ENCODE measurements at places on chromosomes 3 and 15. TPM values are rescaled to one million over a fixed set of nuclear protein-coding genes. Genes with fewer than 3 reads are reported as not detected.

DNA sequence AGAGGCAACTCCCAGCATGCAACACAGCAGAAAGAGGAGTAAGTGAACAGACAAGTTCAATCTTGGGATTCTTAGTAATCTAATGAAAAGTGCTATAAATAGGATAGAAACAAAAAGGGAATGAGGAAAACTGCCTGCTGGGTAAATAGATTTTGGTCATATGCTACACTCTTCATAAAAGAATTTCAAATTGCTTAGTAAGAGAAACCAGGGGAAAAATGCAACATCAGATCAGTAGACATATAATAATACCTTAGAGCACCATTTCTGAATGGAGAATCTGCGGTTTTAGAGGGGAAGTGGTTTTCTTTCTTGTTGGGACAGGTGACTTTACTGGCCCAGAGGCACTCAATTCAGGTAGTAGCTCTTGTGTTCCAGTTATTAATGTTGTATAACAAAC is 13.4 kb upstream of the TBC1D5 start:
- no peak overlapping the region for H3K4me3 ChIP-seq
- H3K27me3 ChIP-seq, result no peaks in the 10 kb centered on the region
- no peaks in the 10 kb centered on the region for H3K36me3 ChIP-seq
- no peaks in the 10 kb centered on the region for H3K4me1 ChIP-seq

DNA sequence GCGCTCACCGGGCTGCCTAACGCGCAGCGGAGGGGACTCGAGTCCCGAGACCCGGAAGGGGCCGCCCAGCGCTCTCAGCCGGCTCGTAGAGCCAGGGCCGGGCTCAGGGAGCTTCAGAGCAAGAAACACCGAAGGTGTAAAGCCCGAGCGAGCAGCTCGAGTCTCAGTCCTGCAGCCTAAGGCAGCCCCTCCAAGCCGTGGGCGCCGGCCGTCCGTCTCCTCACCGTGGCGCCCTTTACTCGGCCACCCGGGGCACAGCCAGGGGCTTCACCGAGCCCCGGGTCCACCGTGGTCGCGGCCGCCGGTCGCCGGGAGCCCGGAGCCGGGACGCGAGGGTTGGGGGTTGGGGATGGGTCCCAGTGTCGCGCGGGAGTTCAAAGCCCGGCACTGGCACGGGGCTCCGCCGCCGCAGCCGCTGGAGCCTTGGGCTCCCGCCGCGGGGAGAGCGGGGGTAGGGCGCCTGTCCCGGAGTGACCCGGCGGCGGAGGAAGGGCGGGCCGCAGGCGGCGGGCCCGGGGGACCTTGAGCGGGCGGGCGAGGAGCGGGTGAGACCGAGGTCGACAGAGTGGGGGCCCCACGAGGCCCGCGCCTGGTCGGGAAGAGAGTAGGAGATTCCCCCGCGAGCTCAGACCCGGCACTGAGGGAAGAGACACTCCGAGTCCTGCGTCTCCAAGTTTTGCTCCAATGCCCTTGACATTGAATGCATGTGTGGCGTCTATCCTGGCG is 26.9 kb upstream of the THRB start:
- peak; percentile 16 for DNase-seq
- no peaks in the 10 kb centered on the region for H3K36me3 ChIP-seq
- peaks cover 27% of the 10 kb centered on the region for H3K27me3 ChIP-seq
- H3K4me1 ChIP-seq, result peaks cover 8% of the 10 kb centered on the region
- H3K27ac ChIP-seq, result no peak overlapping the region
- peak overlapping the region; percentile 68 for H3K4me3 ChIP-seq

DNA sequence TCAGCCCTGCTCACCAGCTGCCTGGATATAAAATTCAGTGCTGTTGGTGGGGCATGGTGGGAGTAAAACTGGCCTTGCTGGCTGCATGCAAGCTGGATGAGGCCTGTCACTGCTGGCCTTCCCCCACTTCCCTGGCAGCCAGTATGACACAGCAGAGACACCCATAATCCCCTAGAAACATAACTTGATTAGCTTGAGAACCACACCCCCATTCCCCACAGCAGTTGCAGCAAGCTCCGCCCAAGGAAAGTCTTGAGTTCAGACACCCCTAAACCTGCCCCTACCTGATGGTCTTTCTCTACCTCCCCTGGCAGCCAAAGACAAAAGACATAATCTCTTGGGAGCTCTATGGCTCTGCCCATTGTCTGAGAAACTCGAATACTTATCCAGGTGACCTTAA is 405.1 kb upstream of the NECTIN3 start:
- no peak overlapping the region for H3K27ac ChIP-seq
- DNase-seq, result no peak
- H3K36me3 ChIP-seq, result no peaks in the 10 kb centered on the region
- no peaks in the 10 kb centered on the region for H3K4me1 ChIP-seq

- H3K27me3 ChIP-seq, result no peaks in the 10 kb centered on the region
- no peaks in the 10 kb centered on the region for H3K36me3 ChIP-seq
- DNase-seq, result no peak
- no peak overlapping the region for H3K4me3 ChIP-seq
Measured at GRCh38 chr3:105965384-105965783, 96.6 kb upstream of the CBLB start.

DNA sequence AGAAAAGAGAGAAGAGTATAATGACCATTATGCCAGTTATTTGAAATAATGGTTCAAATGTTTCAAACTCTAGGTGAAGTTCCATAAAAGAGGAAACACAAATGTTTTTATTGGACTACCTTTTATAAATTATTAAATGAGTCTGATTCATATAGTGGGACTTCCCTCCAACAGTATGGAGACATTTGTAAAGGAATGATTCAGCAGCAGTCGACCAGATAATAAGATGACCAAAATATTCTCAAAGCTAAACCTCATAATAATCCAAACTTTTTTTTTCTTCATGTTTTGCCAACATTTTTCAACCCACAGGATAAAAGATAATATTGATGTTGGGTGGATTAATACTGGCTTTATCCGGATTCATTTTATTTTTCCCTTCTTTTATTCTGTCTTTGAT is 18.8 kb downstream of the TIPARP start:
- H3K4me1 ChIP-seq, result peaks cover 23% of the 10 kb centered on the region
- H3K27me3 ChIP-seq, result no peaks in the 10 kb centered on the region

DNA sequence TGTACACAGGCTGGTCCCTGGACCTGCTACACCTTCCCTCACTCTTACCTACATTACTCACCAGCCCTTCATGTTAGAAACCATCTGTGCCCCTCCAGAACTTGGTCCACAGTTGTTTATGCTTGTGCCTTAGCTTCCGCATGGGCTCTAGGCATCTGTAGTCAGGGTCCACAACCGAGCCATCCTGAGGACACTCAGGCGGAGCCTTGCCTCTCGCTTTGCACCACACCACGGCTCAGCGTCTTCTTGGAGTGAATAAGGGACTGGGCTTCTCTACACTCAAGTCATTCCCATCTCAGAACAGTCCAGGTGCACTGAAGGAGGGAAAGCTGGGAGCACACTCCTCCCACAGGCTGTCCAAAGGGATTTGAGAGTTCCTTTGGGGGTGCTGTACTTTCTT is 97.8 kb downstream of the HMG20A start:
- no peak overlapping the region for H3K27ac ChIP-seq
- no peaks in the 10 kb centered on the region for H3K4me1 ChIP-seq
- H3K36me3 ChIP-seq, result no peaks in the 10 kb centered on the region
- H3K4me3 ChIP-seq, result no peak overlapping the region

DNA sequence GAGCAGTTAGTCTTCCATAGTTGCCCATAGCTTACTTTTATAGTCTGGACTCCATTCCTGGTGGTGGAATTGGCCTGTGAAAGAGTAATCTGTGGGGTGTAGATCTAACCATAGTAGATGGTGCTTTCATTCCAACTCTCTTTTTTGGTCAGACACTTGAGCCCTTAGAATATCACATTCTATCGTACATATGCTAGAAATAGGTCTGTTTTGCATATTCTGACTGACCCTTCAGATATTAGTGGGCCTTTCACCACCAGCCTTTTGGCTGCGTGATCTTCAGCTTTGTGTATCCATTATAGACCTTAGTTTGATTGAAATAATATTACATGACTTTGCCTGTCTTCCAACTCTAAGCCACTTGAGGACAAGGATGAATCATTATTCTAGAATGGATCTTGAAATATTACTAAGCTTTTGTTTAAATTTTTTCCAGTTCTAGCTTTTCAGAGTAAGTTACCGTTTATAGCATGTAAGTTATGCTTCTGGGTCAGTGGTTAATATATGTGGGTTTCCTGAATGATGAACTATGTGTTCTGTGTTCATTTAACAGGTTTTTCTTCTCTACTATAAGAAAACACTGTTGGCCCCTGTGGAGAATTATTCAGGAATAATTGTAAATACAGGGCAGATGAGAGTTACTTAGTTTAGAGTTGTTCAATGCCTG is 8.7 kb downstream of the RAB7A start:
- DNase-seq, result no peak
- H3K4me1 ChIP-seq, result peaks cover 25% of the 10 kb centered on the region
- peaks cover 20% of the 10 kb centered on the region for H3K36me3 ChIP-seq

DNA sequence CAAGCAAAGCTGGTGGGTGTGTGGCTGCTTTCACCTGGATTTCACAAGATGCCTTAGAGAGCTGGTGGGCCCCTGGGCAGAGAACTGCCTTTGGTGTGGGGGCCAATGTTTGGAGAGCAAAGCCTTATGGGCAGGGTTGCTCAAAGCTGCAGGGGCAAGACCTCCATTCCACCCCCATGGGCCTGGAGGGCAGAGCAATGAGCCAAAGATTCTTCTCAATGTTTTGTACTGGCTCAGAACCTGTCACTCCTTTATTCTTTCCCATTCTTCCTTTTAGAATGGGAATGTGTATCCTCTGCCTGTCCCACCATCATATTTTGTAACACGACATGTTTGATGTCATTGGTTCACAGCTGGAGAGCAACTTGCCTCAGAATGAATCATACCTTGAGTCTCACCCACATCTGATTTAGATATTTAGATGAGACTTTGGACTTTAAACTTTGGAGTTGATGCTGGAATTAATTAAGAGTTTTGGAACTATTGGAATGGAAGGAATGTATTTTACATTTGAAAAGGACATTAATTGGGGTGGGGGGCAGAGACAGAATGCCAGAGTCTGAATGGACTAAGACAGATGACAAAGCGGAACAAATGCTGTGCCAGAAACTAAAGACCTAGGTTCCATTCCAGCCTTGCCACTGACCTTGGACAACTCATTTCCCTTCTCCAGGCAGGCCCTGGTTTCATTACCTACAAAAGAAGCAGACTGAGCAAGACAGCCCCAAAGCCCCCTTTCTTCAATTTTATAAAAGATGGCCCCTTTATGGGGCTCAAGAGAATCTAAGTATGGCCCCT is 72.9 kb downstream of the DAPK2 start:
- no peaks in the 10 kb centered on the region for H3K4me1 ChIP-seq
- no peak overlapping the region for H3K27ac ChIP-seq
- H3K36me3 ChIP-seq, result no peaks in the 10 kb centered on the region
- no peak overlapping the region for H3K4me3 ChIP-seq
- no peaks in the 10 kb centered on the region for H3K27me3 ChIP-seq
- DNase-seq, result no peak

DNA sequence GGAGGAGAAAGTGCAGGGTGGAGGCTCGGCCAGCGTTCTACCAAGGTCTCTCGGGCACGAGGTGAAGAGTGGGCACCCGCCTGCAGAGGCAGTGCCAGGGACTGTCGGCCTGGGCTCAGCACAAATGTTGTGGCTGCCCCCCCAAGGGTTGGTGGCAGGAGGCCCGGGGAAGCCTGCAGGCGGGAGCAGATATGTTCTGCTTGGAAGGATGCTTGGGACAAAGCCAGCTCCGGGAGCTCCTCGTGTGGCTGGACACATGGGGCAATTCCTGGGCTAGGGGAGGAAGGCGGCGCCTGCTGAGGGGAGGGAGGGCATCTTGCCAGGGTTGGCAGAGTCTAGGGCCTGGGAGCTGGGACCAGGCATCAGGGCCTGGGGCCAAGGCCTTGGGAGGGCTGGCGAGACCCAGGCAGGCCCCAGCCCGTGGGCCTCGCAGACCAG is 30.4 kb upstream of the FBLN2 start:
- H3K27ac ChIP-seq, result no peak overlapping the region
- DNase-seq, result peak; percentile 79
- no peak overlapping the region for H3K4me3 ChIP-seq

- H3K27me3 ChIP-seq, result no peaks in the 10 kb centered on the region
- H3K27ac ChIP-seq, result no peak overlapping the region
- DNase-seq, result no peak
- no peaks in the 10 kb centered on the region for H3K4me1 ChIP-seq
- no peak overlapping the region for H3K4me3 ChIP-seq
Measured at GRCh38 chr15:72065801-72066200, 52.1 kb downstream of the MYO9A start.

DNA sequence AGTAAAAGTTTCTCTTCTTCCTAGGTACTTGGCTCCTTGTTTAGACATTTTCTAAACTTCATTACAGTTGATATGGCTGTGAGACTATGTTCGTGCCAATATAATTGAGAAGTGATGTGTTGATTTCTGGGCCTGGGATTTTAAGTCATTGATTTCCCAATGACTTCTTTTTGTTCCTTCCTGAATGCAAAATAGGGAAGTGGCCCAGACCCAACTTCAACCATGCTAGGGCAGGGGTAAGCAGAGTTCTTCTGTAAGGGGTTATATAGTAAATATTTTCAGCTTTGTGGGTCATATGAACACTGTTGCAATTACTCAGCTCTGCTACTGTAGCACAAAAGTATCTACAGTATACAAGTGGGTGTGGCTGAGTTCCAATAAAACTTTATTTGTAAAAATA is 320.1 kb upstream of the WNT5A start:
- no peak overlapping the region for H3K27ac ChIP-seq
- no peak overlapping the region for H3K4me3 ChIP-seq
- no peaks in the 10 kb centered on the region for H3K4me1 ChIP-seq
- DNase-seq, result no peak
- no peaks in the 10 kb centered on the region for H3K36me3 ChIP-seq

GRCh38 chr15:95868970-95869369 is 461.5 kb upstream of the NR2F2 start:
- H3K4me3 ChIP-seq, result no peak overlapping the region
- H3K27ac ChIP-seq, result peak overlapping the region; percentile 70
- no peaks in the 10 kb centered on the region for H3K4me1 ChIP-seq
- no peaks in the 10 kb centered on the region for H3K27me3 ChIP-seq
- H3K36me3 ChIP-seq, result no peaks in the 10 kb centered on the region

DNA sequence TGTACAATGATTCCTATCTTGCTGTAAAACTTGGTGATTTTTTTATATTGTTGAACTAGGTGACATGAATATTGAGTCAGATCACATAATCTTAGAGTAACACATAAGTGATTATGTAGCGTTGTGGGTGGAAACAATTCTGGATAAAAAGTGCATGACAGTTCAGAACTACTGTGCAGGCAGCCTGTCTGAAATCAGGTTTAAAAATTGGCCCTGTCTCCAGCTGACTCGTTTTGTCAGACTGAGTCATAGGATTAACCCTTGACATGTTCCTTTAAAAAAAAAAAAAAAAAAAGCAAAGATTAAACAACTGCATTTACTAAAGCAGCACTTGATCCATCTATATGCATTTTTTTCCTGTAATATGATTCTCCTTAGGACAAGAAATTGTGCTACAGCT is 160.0 kb upstream of the CGNL1 start:
- H3K4me1 ChIP-seq, result no peaks in the 10 kb centered on the region
- H3K36me3 ChIP-seq, result no peaks in the 10 kb centered on the region

GRCh38 chr15:41949401-41950126 is 22.8 kb downstream of the EHD4 start:
- no peak for DNase-seq
- H3K4me1 ChIP-seq, result peaks cover 44% of the 10 kb centered on the region
- no peak overlapping the region for H3K27ac ChIP-seq
- no peaks in the 10 kb centered on the region for H3K27me3 ChIP-seq
- H3K36me3 ChIP-seq, result no peaks in the 10 kb centered on the region

GRCh38 chr3:41002104-41002503 is 197.2 kb upstream of the CTNNB1 start:
- no peaks in the 10 kb centered on the region for H3K36me3 ChIP-seq
- DNase-seq, result no peak
- H3K27me3 ChIP-seq, result no peaks in the 10 kb centered on the region
- H3K4me1 ChIP-seq, result peaks cover 6% of the 10 kb centered on the region
- H3K27ac ChIP-seq, result no peak overlapping the region

PEX5L gene
- 33.9 TPM for total RNA-seq

VEPH1 gene
- total RNA-seq, result 1.1 TPM

CCR5 gene
- 0.84 TPM for total RNA-seq

CILP gene
- total RNA-seq, result 41.5 TPM

Measured in tibial nerve (tissue), 4 donors.